ENCODE measurements at places on chromosomes 3 and 15. TPM values are rescaled to one million over a fixed set of nuclear protein-coding genes. Genes with fewer than 3 reads are reported as not detected.

Gene CASR
- total RNA-seq: not detected

- DNase-seq: no peak
These were observed 5.3 kb upstream of the TXNRD3 start for GRCh38 chr3:126659915-126660886.

GRCh38 chr3:11736136-11736833 is 92.6 kb upstream of the VGLL4 start:
- no peak for DNase-seq

DNA sequence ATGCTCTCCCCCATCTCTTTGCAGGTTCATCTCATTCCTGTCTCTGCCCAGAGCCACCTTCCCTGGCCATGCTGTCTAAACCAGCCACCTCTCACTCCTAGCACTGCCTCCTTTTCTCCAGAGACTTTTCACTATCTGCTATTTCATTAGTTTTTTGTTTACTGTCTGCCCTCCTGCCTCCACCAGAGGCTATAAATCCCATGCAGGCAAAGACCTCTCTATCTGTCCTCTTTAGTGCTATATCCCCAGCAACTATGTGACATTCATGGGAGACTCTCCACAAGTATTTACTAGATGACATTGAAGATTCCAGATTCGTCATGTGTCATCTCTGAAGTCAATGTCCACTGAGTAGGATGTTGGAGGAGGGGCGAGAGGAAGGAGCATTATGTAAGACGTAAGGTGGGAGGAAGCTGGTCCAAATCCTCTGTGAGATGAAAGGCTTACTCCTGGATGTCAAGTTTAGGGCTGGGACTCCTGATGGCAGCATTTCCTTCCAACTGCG is 3.4 kb upstream of the FAM43A start:
- no peak for DNase-seq

DNA sequence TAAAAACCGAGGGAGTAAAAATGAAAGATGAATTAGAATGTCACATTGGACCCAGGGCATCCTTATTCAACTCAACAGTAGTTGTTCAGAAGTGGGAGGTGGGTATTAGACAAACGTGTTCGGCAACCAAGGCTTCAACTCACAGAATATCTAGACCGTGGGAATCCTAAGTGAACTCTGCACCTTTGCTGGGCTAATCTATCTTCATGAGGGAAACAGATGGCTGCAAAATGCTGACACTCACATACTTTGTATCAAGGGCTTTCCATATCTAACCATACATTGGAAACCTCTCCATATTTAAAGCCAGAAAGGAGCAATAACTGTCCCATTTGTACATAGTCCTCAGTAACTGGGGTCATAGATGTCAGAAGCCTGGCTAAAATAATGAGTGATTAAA is 20.9 kb downstream of the PLSCR1 start:
- no peak for DNase-seq

- DNase-seq: no peak
These were observed 214.5 kb downstream of the KCNMB2 start for GRCh38 chr3:178750639-178751300.

- DNase-seq: no peak
These were observed 14.6 kb downstream of the MAP2K5 start for GRCh38 chr15:67556976-67557570.

GRCh38 chr3:47455806-47456452 is 19.8 kb downstream of the SCAP start:
- no peak for DNase-seq

Gene CHL1
- total RNA-seq: not detected

All from CD8-positive, alpha-beta memory T cell (primary cell).